ELR (cell line): ENCODE measurements at places on chromosomes 3 and 15.

DNA sequence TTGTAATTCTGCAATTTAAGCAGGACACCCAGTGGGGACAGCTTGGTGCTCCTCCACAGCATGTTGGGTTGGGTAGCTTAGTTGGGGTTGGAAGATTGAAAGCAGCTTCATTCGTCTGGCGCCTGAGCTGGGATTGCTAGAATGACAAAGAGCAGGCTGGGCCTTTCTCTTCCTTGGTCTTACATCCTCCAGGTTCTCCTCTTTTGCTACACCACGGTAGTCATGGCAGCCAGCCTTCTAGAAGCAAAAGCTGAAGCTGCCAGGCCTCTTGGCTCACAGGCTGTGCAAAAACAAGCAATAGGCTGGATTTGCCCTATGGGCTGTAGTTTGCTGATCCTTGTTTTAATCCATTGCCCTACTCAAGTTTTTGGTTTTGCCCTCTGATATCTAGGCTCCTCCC, 3.2 kb upstream of the ANXA2 start:
- DNase-seq, result no peak

DNA sequence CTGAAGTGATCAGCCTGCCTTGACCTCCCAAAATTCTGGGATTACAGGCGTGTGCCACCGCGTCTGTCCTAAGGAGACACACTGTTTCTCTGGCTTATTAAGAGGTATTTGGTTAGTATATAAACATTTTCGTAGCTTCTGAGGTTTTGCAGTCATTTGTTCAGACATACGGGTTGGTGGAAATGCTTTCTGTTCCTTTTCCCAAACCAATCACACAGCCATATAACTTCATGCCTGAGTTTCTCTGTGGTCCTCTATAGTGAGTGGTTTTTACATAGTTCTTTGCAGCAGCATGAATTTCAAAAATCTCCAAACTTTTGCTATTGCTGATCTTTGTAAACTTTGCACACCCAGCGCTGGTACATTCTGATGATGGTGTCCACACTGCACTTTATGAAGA, 100.5 kb downstream of the AKAP13 start:
- DNase-seq, result no peak

- DNase-seq, result no peak
Observed at GRCh38 chr15:62085740-62086139, 19.0 kb downstream of the C2CD4A start.

DNA sequence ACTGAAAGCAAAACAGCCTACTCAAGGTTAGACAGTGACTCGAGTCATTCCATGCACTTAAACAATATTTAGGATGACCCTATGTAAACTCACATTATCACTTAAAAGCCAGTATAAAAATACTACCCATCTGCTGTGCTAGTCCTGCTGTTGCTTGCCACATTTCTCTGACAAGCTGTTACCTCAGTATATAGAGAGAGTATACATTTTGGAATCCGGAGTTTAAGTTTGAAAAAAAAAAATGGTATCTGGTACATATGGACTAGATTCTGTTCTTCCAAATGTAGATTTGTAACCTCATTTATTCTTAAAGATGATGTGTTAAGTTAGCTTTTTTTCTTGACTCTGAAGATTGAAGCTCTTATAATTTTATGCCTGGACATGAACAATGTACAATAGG, 503.8 kb upstream of the TPRG1 start:
- DNase-seq, result no peak

GRCh38 chr3:139797724-139798343, 120.1 kb upstream of the NMNAT3 start:
- DNase-seq, result peak; percentile 18

DNA sequence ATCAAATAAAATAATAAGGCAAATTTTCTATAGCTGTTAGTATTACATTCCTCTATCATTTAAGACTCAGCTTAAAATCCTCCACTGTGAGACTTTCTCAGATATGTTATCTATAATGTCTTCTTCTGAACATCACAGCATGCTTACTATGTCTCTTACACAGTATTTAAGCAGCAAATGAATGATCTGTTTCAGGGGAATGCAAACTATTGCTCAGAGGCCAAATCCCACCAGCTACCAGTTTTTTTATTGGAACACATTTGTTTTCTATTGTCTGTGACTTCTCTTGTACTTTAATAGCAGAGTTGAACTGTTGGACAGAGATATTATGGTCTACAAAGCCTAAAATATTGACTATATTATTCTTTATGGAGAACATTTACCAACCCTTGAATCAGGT, 59.6 kb downstream of the C3orf38 start:
- no peak for DNase-seq

GRCh38 chr15:51621936-51622603, 501 bp downstream of the DMXL2 start:
- DNase-seq, result peak; percentile 77

DNA sequence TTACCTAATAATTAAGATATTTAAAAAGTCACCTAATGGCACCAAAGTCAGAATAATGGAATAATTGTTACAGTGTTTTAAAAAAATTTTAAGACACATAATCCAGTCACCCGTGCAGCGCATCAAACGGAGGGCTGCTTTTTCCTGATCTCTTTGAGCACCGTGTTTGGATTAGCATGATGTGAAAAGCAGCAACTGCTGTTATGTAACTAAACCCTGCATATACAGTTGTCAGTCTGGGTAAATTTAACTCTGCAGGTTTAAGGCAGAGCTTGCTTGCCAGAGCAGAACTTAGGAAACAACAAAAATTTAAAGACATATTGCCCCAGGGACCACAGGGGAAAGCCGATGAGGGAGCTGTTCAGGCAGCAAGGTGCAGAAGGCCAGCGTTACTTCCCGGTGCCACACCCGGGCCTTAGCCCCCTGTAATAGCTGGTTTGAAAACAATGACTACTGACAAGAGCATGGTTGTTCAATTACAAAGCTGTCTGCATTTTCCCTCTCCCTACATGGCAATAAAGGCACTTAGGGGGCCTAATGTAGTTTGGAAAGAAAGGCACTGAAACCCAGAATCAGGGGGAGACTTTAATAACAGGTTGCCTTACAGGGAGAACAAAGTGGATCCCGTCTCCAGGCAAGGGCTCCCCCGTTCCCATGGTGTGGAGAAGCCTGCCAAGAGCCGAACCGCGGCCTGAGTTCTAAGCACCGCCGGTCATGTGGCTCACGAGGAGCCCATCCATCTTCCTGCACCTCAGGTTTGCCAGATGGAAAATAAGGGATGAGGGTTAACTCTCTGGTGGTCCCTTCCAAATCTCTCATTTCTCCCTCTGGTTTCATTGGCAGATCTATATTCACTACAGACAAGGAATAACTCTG, 32.2 kb downstream of the RORA start:
- DNase-seq, result no peak

DNA sequence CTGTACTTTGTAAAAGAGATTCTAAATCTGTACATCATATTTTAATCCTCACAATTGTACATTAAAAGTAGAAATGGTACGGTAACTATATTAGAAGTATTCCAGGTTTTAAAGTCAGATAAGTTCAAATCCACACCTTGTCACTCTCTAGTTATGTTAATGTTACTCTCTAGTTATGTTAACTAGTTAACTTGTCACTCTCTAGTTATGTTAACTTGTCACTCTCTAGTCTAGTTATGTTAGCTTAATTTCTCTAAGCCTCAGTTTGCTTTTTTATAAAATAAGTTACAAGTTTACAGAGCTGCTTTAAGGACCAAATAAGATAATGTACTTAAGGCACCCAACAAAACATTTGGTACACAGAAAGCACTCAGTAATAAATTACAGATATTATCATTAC, 42.6 kb downstream of the ZNF280D start:
- no peak for DNase-seq

- no peak for DNase-seq
Observed at GRCh38 chr3:133745981-133746711, at the start of gene TF. TF (plus strand) TSS chr3:133746393; CDS start chr3:133746441, 48 bp downstream.

GRCh38 chr15:96181217-96181616, 149.3 kb upstream of the NR2F2 start:
- DNase-seq, result no peak
